ENCODE measurements at places on chromosomes 3 and 15.

GRCh38 chr15:52558196-52558595 is 10.6 kb downstream of the ARPP19 start:
- DNase-seq, result peak; percentile 42

- no peak for DNase-seq
These were observed 610.6 kb upstream of the CFAP20DC start for GRCh38 chr3:59660376-59660775.

DNA sequence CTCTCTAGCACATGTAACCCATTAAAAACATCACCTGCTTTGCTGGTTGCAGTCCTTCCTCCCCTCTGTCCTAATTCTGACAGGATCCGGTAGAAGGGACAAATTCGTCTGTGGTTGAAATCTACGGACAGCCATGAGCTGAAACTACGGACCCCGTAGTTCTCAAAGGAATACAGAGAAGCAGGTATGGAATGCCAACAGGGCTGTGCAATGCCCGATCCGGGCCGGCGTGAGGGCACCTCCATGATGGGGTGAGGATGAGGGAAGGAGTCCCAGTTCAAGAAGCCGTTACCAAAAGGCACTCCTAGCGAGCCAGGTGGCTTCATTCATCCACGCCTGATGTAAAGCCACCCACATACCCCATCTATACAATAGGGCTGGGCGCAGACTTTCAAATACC is 160.0 kb upstream of the NSMCE3 start:
- no peak for DNase-seq

GRCh38 chr3:16508591-16508995 is 4.9 kb downstream of the RFTN1 start:
- no peak for DNase-seq

DNA sequence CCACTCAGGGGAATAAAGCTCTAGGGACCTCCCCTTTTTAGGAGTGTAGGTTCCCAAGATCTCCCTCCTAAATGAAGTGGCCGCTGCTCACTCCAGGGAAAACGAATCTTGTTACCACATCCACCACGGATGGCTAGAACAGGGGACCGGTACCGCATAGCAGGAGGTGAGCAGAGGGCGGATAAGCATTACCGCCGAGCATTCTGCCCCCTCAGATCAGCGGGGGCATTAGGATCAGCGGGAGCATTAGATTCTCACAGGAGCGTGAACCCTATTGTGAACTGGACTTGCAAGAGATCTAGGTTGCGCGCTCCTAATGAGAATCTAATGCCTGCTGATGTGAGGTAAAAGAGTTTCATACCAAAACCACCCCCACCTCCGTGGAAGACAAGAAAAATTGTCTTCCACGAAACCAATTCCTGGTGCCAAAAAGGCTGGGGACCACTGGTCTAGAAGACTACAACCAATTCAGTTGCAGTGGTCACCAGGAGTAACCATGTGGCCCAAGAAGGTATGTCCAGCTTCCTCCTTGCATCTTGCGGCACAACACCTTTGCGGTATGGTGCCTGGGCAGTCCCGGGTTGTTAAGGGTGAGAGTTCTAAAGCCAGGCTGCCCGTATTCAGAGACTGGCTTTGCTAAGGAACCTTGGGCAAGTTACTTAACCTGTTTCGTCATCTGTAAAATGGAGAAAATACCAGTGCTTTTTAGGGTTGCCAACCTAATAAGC is 1.1 kb upstream of the SS18L2 start:
- no peak for DNase-seq

DNA sequence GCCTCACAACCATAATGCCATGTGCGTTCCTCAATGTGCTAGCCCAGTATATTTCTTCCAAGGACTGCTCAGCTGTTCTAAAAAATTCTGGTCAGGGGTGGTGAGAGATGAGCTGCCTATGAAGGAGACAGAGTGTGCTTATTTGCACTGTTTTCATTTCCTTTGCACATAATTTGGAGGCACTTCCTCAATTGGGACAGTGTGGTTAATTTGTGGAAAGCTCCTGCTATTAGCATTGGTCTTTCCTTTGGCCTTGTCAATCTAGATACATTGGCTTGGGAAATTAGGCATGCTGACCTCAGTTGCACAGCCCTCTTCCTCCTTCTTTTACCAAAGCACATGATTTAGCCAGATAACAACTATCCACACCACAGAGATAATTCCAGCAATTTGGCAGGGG is 9.4 kb downstream of the FAM81A start:
- no peak for DNase-seq

DNA sequence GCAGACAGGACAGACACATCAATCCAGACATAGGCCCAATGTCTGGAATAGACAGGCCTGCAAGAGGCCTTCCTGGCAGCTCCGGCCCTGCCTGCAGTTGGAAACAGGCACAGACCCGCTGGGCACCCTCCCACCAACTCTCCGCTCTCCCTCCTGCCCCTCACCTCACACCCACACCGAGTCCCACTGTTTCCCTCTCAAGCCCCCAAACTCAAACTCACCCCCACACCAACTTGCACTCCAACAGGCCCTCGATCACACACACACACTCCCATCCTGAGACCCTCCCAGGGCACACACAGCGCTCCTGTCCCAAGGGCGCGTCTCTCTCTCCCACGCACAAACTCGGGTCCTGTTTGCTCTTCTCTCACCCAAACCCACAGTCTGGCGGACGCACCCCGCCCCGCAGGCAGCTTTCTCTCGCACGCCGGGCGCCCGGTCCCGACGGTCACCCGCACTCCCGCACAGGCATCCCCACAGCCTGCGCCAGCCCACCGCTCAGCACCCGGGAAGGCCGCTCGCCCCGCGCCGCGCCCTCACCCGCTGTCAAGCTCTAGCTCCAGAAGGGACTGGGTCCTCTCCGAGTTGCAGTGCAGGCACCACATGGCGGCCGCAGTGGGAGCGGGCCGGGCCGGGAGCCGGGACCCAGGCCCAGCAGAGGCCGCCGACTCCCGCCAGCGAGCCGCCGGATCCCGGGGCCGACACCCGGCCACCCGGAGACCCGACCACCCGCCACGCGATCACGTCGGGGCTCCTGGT is 106.2 kb downstream of the IQSEC1 start:
- no peak for DNase-seq

GRCh38 chr15:57085267-57085666 is 166.8 kb downstream of the TCF12 start:
- no peak for DNase-seq

DNA sequence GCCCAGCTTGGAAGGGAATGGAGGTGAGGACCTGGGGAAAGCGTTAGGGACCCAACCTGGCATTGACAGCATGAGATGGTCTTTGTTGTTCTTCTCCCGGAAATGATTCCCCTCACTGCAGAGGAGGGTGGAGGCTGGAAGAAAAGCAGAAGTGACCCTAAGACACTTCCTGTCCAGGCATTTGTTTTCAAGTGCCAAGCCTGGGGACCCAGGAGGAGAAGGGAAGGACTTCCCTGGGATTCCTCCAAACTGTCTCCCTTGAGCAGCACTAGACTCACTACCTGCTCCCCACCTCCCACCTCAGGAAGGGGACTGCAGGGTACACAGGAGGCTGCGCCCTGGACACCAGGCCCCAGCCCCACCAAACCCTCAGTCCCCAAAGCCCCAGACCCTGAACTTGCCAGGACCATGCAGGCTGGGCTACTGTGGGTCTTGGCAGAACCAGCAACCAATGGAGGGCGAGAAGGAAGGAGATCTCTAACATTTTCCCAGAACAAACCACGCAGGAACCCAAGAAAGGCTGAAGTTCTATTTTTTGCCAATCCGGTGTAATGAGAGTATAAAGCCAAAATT is 9.8 kb upstream of the VIPR1 start:
- DNase-seq, result no peak

DNA sequence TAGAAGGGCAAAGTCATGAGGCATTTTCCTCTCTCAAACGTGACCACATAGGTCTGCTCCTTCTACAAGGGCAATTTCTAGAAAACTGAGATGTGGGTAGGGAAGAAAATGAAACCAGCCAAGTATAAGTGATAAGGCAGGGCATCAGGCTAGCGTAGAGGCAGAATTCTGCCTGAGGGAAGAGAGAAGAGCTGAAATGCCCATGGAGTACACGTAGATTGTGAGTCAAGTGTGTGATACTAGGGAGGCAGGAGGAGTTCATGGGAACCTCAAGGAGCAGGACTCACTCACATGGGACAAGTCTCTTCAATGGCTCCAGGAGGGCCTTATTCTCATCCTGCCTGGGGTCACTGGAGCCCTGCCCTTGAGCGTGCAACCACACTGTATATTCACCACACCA is 34.9 kb upstream of the PPP4R2 start:
- no peak for DNase-seq

Data from head of caudate nucleus (tissue), 42 donors.